ENCODE measurements at places on chromosomes 12 and 14.

DNA sequence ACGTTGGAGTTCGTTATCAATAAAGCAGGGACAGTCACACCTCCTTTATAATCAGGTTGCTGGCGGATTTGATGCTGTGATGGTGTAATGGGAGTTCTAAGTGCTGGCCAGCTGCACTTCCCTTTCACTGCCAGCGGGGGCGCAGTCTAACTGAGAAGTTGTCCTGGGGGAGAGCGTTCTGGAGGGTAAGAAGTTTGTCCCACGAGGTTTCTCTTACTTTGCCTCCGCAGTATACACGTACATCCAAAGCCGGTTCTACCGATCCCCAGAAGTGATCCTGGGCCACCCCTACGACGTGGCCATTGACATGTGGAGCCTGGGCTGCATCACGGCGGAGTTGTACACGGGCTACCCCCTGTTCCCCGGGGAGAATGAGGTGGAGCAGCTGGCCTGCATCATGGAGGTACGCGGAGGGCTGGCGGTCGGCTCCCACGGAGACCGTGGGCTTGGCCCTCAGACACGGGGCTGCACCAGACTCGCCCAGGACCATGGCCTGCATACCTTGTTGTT lies 42.7 kb downstream of the DYRK4 start:
- peak; percentile 81 for DNase-seq

DNA sequence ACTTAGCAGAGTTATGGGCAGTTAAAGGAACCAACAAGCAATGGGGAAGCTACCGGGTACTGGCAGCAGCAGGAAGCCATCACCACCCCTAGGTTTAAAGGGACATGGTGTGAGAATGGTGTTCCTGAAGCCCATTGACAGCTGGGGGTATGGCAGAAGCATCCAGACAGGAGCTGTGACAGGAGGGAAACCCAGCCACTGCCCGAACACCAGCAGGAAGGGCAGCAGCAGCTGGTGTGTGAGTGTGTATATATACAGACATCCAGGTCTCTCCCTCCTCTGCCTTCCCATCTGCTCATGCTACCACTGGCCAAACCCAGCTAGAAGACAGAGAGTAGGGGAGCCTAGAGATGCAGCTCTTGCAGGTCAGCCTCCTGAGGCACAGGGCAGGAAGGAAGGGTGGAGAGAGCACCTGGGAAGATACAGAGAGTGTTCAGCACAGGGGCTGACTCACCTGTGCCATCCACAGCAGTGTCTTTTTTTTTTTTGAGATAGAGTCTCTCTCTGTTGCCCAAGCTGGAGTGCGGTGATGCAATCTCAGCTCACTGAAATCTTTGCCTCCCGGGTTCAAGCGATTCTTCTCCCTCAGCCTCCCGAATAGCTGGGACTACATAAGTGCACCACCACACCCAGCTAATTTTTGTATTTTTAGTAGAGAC lies 9.2 kb upstream of the ADCK1 start:
- DNase-seq, result no peak

GRCh38 chr14:63654346-63654745 lies 12.7 kb upstream of the WDR89 start:
- DNase-seq, result no peak

GRCh38 chr14:54730156-54730961 lies 163.4 kb downstream of the SAMD4A start:
- no peak for DNase-seq

- DNase-seq, result no peak
These were observed 30.6 kb downstream of the BORCS5 start for GRCh38 chr12:12387501-12387900.

- no peak for DNase-seq
These were observed 54.0 kb upstream of the CISTR start for GRCh38 chr12:53805791-53806190.

- no peak for DNase-seq
These were observed 38.7 kb downstream of the STK38L start for GRCh38 chr12:27282754-27283153.

DNA sequence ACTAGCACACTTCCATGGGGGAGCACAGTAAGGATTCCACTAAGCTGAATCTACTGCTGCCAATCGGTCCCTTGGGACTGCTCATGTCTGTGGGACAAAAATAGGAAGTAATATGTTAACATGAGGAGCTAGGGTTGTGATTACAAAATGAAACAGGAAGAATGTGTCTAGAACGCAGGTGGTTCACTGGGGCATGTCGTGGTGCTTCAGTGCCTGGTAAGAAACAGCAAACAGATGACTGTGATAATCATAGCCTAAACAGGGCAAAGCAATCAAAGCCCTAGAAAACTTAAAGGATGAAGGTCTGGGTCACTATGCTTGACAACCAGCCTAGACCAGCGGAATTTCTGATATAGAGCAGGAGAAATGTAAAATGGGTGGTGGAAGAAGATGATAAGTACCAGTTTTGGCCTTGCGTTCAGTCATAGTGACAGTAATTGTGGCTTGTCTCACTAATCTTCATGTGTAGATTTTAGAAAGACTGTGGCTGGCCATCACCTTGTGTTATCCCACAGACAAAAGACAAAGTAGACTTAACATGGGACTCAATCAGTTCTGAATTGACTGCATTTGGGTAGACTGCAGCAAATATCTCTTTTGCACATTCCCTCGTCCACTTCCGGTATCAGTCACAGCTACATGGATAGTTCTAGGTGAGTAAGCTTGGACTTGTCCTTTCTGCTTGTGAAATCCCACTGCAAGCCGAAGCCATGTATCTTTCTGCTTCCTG lies 51.4 kb downstream of the WASHC3 start:
- DNase-seq, result no peak

- DNase-seq, result peak; percentile 33
These were observed 137.5 kb upstream of the CCND2 start for GRCh38 chr12:4135919-4136605.

GRCh38 chr14:20516921-20517320 lies 11.6 kb downstream of the RNASE10 start:
- DNase-seq, result no peak

DNA sequence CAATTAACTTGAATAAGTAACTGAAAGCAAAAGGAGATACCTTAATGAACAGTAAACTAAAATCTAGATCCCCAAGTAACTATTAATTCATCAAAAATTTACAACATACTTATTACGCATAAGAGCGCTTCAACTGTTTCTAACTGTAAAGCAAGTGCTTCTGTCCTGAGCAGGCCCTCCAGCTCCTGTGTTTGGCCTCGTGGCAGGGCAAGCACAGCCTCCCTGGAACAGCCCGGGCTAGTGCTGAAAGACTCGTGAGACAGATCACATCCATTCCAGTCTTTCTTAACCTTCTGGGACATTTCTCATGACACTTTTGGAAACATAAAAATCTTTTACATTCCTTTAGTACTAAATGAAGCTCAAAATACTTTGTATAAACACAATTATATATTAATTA lies 178.8 kb upstream of the ABCD2 start:
- no peak for DNase-seq

DNA sequence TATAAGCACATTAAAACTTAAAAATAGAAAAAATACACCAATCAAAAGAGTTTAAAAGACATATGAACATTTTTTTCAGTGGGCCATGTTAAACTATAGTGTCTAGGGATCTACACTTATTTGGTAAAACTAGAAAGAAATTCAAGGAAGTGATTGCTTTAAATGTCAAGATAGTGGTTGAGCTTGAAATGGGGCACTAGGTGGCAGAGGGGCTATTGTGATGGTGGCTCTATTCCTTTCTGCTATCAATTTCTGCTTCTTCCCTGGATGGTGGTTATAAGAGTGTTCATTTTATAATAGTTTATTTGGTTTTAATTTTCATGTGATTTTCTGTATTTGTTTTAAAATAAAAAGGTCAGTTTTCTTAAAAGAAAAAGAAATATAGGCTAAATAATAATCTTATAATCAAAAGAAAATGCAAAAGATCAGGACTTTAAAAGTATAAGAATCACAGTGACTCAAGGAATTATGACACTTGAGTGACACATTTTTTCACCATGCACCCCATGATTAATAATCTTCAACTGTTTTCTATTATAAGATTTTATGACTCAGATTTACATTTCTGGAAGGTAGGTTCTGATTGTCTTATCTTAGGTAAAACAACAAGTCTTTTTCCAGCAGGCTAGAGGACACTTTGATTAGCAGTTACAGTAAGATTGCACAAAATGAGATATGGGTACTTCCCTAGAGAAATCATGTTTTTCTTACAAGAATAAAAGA lies 137.5 kb downstream of the FSCB start:
- no peak for DNase-seq

- DNase-seq, result no peak
These were observed 13.1 kb downstream of the NT5DC3 start for GRCh38 chr12:103827911-103828391.

DNA sequence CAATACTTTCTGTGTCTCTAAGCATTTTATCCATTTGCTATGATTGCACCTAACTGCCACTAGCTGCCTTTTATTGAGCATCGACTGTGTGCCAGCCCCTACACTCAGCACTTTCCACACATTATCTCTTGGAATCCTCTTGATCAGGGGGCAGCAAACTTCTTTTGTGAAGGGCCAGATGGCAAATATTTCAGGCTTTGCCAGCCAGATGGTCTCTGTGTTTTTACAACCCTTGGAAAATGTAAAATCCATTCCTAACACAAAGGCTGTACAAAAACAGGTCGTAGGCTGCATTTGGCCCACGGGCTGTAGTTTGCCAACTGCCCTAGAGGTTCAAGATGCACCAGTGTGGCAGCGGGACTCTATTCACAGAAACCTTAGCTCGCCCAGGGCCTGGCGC lies 19.5 kb downstream of the FOXN4 start:
- no peak for DNase-seq

DNA sequence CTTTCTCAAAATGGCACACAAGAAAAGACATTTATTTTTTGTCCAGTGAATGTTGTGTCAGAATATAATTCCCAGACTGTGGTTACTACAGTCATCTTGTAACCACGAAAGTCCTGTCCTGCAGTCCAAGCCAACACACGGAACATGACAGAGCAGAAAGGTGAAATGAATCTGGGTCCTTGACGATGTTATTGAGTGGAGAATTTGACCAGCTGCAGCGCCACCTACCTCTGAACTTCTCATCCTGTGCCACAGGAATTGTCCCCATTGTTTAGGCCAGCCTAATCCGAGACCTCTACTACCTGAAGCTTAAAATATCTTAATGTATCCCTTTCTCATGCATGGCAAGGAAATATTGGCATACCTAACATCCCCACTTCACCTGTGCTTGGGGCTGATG lies 64.1 kb upstream of the OTX2 start:
- peak; percentile 8 for DNase-seq

GRCh38 chr14:71354142-71354541 lies 446.9 kb downstream of the PCNX1 start:
- no peak for DNase-seq

DNA sequence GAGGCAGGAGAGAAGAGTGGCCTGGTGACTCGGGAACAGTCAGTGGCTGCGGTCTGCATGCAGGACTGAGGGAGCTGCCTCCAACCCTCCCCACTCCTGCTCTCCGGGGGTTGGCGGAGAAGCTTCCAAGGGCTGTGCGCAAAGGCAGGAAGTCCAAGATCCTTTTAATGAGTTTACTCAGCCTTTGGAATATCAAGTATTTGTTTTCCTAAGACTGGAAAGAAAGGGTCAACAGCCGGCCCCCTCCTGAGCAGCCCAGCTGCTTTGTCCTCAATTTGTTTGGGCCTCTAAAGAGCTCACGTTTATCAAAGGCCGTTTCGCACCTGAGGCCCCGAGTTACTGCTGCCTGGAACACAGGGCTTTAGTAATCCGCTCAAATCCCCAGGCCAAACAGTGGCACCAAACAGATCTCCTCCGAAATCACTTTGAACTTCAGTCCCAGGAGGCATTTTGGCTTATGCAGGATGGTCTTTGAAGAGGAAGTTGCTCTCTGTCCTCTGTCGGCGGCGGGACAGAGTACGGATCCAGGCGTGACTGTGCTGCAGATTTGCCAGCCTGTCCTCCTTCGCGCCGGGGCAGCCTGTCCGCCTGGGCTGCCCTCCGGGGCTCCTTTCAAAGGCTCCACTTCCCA lies 117.2 kb upstream of the FZD10 start:
- peak; percentile 56 for DNase-seq

- no peak for DNase-seq
These were observed 23.3 kb downstream of the TMEM63C start for GRCh38 chr14:77204907-77205306.

DNA sequence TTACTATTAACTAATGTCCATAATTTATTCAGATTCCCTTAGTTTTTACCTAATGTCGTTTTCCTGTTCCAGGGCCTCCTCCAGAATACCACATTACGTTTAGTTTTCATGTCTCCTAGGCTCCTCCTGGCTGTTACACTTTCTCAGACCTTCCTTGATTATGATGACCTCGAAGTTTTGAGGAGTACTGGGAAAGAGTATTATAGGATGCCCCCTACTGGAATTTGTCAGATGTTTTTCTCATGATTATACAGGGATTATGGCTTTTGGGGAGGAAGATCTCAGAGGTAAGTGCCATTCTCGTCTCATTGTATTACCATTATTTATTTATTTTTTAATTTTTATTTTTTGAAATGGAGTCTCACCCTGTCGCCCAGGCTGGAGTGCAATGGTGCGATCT lies 17.7 kb upstream of the C1S start:
- no peak for DNase-seq

- DNase-seq, result no peak
These were observed 144.6 kb downstream of the RAD51B start for GRCh38 chr14:67963960-67964812.

DNA sequence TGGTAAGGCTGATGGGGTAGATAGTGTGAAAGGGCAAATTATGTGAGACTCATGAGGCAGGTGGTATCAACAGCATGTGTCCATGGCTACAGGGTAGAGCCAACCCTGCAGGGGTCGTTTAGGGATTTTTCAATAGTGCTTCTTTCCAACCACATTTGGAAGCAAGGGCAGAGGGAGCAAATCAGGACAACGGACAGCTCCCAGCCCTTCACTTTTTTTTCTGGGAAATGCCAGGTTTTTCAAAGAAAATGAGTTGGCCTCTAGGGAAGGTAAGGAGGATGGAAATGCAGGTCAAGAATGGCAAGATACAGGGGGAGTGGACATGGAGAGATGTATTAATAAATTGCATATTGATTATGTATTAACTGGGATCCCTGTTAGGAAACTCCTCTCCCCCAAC lies 4.9 kb upstream of the CMA1 start:
- peak; percentile 63 for DNase-seq

DNA sequence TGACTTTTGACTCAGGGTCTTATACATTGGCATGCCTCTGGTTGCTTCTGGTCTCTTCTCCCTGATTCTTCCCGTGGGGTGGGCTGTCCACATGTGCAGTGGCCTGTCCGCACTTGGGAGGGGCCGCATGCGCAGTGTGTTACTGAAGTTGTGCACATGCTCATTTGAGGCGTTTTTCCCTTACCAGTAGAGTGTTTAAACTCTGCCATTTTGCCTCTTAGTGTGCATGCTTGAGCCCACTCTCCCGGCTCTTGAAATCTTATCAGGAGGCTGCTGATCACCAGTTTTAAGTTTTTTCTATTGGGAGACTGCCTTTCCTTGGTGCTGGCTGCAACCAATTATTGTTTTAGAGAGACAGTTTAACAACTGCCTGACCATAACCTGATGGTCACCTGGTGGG lies 32.1 kb upstream of the HECTD1 start:
- DNase-seq, result no peak
